ENCODE measurements at places on chromosomes 13 and 19.

DNA sequence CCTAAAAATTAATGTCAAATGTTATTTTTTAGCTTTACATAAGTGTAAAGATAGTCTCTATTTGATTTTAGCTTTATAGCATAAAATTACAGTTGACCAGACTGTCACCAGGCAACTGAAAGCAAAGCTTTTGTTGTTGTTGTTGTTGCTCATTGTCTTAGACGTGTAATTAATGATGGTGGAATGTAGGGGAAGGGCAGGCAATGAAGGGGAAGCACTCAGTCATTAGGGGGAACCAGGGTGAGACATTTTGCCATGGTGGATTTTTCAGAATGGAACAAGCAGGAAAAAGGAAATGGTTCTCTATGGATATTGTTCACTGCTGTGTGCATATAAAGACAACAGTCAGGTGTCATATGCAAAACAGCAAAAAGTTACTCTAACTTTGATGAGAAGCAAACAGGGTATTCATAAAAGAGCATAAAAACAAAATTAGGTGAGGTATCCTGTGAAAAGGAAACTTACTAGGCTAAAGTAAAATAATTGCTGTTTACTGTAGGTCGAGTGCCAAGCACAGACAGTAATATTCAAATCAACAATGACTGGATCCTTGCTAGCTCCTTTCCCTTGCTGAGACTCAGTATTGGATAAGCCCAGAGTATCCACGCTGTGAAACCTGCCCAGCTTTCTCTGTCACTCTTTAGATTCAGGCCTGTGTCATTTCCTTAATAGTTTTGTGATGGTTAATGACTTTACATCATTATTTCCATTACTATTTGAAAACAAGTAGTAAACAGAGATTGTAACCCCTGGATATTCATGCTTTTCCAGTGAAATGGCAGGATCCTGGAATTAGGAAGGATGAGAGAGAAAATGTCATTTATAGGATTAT, 110.5 kb downstream of the LRCH1 start:
- no peak for DNase-seq

GRCh38 chr13:97339019-97339987, 94.7 kb upstream of the RAP2A start:
- DNase-seq = no peak

- peak; percentile 22 for DNase-seq
Observed at GRCh38 chr19:48842789-48843162, 6.5 kb upstream of the HSD17B14 start.

GRCh38 chr19:52670046-52670445, 31.9 kb upstream of the ZNF83 start:
- no peak for DNase-seq

DNA sequence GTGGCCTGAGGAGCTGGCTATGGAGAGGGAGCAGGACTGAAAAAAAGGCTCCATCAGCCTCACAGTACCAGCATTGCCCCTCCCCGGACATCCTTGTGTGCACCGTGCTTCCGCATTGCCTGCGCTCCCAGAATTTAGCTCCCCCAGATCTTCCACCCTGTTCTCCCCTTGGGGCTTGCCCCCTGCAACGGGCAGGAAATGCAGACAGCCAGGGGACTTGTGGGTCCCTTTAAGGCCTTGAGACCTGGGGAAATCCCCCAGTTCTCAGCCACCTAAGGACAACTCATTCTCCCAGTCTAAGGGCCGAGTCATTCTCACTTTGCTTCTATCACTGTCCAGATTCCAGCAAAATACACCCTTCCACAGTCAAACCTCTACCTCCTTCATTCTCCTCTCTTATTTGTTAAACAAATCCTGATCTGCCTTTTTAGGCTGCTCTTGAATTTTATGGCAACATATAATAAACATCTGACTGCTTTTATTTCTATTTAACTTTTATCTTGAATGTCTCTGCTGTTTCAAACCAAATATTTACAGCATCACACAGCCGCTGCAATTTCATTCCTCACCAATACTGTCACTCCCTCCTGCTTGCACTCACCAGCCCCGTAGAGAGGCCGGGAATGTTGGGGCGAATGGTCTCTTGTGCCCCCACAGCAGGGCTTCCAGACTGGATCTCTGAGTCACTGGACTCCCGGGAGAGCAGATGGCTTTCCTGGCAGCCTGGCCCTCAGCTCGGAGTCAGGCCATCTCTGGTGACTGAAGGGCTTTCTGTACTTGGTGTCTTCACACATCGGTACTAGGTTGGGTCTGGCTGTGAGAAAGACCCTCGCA, 221.9 kb downstream of the TSHZ3 start:
- DNase-seq = no peak

DNA sequence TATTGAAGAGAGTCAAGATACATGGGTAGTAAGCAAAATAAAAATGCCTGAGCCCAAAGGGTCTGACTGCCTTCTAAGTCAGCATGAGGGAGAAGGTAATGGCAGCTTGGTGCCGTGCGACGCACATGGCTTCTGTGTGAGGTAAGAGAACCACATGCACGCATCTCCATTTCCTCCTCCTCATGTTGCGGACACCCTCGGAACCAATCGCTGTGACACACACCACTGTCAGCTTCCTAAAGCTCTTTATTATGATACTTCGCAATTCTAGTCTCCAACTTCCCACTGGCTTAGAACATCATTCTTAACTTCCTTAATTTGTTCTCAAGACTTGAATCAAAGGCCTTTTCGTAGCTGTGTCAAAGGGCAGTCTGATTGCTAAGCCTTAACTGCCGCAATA, 170.1 kb downstream of the OXGR1 start:
- no peak for DNase-seq

DNA sequence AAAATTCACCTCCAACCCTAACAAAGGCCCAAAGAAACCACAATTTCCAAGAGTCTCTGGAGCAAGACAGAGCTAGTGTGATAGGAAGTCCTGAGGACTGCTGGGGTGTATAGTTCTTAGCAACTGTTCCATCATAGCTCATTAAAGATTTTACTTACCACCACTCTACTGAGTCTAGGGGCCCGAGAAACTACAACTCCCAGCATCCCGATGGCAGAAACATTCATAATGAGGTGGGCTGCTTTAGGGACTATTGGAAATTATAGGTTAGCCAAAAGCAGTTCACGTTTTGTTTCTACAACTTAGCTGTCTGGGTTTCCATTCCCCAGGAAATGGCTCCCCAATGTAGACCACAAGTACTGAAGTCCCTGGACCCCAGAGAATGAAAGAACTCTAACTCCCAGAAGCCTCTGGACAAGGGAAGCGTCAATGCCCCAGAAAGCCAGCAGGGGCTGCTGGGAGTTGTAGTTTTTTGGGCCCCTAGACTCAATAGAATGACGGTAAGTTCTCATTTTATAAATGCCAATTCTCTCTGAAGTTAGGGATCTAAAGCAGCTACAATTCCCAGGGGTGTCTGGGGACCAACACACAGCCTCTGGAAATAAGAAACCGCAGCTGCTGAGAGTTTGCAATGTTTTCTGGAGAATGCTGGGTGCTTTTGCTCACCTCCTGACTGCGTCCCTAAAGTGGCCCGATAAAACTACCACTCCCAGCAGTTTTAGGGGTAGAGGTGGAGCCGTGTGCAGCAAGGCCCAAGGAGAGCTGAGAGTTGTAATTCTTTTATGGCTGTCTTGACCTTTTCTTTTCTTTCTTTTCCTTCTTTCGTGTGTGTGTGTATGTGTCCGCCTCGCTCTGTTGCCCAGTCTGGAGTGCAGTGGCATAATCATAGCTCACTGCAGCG, 11.1 kb downstream of the FTL start:
- peak; percentile 15 for DNase-seq

- DNase-seq = no peak
Observed at GRCh38 chr13:96218475-96218874, 128.6 kb downstream of the HS6ST3 start.

- peak; percentile 65 for DNase-seq
Observed at GRCh38 chr19:3984908-3985642, at the start of gene EEF2. Gene EEF2 (minus strand): TSS chr19:3985463. CDS start chr19:3985380, 83 bp downstream.

DNA sequence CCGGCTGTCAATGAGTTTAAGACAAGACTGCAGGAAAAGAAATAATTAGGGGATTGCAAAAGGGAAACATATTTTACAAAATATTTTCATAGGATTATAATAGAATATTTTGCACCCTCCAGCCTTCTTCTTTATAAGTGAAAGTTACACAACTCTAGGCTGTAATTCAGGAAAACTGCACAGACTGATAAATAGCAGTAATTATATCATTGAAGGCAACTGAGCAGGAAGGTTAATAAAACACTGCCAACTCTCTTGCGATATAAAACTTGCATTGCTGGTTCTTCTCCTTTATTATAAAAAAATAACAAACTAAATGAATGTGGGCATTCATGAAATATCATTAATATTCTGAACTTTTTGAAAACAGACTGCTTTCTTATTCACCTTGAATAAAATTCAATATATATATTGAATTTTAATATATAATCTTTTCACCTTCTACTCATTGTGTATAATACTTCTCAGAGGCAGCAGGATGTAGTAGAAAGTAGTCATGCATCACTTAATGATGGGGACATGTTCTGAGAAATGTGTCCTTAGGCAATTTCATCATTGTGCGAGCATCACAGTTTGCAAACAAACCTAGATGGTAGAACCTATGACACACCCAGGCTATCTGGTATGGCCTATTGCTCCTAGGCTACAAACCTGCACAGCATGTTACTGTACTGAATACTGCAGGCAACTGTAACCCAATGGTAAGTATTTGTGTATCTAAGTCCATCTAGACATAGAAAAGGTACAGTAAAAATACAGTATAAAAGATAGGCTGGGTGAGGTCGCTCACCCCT, 24.9 kb upstream of the STARD13 start:
- DNase-seq = no peak

- no peak for DNase-seq
Observed at GRCh38 chr13:86591862-86592261, 792.6 kb upstream of the SLITRK6 start.

GRCh38 chr13:40433577-40433976, 232.9 kb downstream of the FOXO1 start:
- no peak for DNase-seq

DNA sequence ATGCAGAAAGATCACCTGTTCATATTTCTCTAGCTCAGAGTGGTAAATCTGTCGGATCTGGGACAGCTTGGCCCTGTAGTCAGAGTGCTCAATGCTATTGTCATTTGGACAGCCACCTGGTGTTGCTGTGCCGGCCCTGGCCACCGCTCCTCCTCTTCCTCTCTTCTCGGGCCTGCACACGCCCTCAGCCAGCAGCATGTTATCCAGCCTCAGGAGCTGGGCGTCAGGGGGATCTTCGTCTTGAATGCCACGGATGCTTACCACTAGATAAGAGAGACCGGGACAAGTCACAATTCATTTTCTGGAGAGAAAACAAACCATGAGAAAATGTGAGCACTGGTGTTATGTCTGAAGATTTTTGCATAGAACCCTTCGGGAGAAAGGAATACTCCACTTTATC, 32.5 kb downstream of the CILP2 start:
- no peak for DNase-seq

- no peak for DNase-seq
Observed at GRCh38 chr13:84417416-84417815, 535.1 kb upstream of the SLITRK1 start.

DNA sequence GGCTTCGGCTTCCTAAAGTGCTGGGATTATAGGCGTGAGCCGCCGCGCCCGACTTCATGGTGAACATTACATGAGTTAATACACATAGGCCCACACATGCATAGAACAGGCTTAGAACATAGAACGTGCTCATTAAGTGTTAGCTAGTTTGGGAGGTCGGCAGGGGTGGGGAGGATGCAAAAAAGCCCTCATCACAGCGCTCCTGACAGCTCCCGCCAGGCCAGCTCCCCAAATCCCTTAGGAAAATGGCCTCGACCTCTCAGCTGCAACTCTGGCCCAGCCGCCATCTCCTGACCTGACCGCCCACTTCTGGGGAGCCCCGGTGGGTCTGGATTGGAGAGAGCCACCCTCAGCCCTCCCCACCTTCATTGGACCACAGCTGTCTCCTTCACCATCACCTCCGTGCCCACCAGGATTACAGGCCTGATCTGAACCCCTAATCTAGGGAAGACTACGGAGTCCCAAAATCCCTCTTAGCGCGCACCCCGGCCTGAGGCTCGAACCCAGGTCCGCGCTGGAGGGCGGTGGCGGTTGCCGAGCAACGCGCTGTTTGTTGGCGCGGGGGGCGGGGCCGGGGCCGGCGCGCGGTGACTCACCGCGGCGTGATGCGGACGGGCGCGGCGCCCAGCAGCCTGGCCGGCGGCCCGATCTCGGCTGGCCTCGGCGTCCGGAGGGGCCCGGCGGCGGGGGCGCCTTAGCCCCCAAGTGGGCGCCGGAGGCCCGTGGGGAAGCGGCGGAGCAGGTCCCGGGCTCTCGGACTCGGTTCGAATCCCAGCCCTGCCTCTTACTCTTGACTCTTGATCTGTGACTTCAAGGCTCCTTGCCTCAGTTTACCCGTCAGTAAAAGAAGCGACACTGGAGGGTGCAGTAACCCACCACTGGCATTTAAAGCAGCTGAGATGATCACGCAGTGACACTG, 26.7 kb upstream of the NANOS3 start:
- DNase-seq = no peak

DNA sequence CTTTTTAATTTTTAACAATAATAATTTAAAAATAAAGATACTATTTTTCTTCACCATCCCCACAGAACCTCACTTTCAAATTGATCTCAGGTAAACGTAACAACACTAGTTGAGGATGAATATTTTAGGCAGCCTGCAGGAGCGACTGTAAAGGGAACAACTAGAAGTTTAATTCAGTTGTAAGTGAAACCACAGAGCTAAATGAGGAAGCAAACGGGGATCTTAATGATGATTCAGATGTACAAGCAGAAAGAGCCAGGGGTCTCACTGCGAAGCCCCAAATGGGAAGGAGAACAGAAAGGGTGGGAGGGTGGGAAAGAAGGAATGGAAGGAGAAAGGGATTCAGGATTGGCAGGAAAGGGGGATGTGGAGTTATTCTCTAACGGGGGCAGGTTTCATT, 54.6 kb upstream of the RAP2A start:
- peak; percentile 40 for DNase-seq

- no peak for DNase-seq
Observed at GRCh38 chr13:45238945-45239795, 38.3 kb upstream of the KCTD4 start.

DNA sequence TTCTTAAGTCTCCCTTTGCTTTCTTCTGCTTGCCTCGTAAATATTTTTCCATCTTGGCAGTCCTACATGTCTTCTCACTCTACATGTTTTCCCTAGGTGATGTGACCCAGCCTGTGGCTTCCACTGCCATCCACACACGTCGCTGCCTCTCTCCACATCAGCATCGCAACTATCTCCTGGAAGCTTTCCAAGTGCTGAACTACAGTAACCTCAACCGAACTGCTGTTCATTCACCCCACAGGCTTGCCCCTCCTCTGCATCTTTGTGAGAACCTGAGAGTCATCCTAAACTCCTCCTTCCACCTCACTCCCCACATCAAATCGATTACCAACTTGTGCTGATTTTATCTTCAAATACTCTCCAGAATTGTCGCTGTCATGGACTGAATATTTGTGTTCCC, 41.2 kb upstream of the USPL1 start:
- DNase-seq = no peak

DNA sequence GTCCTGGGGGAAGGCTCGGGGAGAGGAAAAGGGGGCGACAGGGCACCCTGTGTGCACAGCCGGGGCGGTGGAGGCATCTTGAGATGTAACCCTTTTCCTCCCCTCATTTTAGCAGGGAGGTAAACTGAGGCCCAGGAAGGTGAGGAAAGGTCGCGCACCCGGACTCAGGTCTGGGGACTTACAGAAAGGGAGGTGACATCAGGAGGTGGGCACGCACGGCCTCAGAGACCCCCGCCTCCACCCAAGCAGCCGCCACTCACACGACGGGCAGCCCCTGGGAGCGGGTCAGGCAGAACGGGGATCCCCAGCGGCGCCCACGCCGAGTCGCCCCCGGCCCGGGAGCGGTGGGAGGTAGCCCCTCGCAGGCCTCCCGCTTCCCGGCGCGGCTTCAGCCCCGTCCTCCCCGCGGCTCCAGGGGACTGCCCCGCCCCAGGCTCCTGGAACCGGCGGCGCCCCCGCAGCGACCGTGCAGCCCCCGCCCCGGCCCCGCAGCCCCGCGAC, 477 bp downstream of the PIP5K1C start:
- no peak for DNase-seq
